ENCODE measurements at places on chromosomes 16 and 17.

GRCh38 chr17:42202159-42202558 lies 7.9 kb upstream of the GHDC start:
- no peak for DNase-seq

DNA sequence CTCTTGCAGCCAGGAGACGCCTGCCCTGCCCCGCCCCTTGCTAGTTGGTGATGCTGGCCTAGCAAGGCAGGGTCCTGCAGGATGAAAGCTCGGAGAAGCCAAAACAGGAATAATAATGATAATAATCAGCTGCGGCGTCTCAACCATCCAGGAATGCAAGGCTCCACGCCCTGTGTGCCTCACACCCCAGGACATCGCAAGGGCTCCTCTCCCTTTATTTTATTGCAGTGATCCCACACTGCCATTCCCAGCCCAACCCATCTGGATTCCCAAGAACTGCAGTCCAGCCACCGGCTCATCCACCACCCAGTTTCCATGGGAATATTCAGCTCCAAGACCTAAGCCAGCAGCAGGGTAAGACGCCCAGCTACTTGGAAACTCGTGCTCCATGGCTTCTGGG lies 21.0 kb upstream of the ZNF652 start:
- DNase-seq: no peak

DNA sequence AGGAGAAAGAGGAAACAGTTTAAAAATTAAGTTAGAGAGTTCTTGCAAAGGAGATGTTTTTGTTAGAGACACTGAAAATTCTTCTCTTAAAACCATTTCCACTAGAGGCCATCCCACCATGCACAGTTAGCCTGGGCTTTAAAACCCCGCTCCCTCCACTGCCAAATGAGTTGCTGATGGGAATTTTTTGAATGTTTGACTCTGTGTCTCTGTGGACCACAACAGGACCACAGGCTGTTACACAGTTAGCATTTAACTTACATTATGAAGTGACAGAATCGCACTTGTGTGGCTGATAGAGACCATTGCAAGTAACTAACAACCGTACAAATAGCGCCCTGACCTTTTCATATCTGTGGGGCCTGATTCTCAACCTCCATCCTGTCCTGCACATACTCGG lies 74.7 kb upstream of the TBX2 start:
- DNase-seq: no peak

- DNase-seq: no peak
Observed at GRCh38 chr16:31298958-31299357, 39.2 kb downstream of the ITGAM start.

DNA sequence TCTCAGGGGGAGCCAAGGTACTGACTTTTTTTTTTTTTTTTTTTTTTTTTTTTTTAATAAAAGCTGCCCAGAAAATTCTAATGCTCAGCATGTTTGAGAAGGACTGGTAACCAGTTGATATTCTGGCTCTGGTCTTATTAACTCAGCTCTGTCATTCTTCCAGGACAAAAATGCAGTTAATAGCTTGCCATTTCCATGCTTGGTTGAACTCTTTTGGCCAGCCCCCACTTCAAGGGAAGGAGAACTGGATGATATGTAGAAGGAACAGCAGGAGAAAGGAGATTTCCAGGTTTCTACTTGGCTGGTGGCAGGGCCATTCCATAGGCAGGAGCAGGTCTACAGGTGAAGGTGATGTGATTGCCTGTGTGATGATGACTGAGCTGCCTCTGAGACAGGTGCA lies 59.2 kb upstream of the TANC2 start:
- DNase-seq: no peak

GRCh38 chr16:57773019-57773418 lies 29.3 kb downstream of the KIFC3 start:
- DNase-seq: no peak

GRCh38 chr17:45958994-45959665 lies 39.9 kb upstream of the STH start:
- DNase-seq: no peak

GRCh38 chr17:1608676-1609075 lies 20.0 kb downstream of the SLC43A2 start:
- DNase-seq: no peak

- no peak for DNase-seq
Observed at GRCh38 chr16:51500306-51500705, 349.2 kb upstream of the SALL1 start.

GRCh38 chr17:27666831-27667560 lies 36.0 kb downstream of the LGALS9 start:
- no peak for DNase-seq

DNA sequence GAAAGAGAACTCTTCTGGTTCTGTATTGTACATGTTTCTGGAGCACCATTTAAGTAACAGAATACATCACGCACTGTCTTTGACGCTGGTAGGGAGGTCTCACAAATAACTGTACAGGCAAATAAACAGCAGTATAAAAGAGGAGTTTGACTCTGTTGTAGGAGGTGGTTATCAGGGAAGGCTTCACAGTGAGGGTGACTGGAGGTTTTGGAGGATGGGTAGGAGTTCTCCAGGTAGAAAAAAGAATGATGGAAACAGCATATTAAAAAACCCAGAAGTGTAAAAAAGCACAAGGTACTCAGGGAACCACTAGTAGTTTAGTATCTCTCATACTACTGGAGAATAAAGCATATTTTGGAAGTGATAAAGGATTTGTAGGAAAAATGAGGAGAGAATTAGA lies 2.7 kb upstream of the SLC6A2 start:
- DNase-seq: no peak

- no peak for DNase-seq
Observed at GRCh38 chr16:80723091-80723490, 81.3 kb downstream of the CDYL2 start.

DNA sequence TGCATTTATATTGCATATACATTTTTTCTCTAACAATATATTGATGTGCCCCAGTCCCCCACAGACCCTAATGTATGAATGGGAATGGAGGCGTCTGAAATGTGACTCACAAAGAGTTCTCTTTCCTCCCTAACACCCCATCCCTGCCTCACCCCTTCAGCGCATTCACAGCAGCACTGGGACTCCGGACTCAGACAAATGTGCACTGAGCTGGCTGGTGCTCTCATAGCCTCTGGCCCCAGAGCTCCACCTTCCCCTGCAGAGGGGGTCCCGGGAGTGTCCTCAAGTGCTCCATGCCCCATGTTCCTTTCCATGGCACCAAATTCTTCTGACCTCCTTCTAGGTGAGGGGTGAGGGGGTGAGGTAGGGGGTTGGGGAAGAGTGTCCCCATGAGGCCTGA lies 20.6 kb downstream of the NPTX1 start:
- DNase-seq: no peak

GRCh38 chr16:82037666-82038065 lies 2.6 kb downstream of the HSD17B2 start:
- no peak for DNase-seq

- no peak for DNase-seq
Observed at GRCh38 chr17:31078290-31078689, 16.5 kb upstream of the NF1 start.

DNA sequence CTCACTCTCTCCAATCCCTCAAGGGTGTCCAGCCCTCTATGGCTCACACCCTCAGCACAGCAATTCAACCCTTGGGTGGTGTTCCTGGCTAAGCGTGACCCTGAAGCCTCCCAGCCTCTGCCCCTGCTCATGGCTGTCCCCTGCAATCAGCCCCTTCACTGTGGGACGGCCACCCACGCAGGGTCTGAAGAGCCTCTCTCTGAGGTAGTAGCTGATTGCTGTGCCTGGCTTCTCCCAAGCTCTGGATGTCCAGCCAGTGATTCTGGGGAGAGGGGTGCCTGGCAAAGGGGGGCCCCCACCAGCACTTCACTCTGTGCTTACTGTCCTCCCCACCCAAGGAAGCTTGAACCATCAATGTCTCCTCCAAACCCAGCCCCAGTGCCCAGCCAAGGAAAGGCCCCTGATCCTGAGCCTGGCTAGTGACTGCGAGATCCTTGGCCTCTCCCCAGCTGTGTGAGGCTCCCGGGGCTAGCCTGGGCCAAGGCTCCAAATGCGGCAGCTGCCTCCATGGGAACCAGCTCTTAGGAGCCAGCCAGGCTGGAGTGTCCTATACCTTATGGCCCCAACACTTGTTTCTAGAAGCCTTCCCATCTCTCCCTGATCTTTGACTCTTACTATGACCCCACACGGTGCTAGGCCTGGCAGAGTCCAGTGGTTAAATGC lies 9.9 kb downstream of the MTSS2 start:
- no peak for DNase-seq

DNA sequence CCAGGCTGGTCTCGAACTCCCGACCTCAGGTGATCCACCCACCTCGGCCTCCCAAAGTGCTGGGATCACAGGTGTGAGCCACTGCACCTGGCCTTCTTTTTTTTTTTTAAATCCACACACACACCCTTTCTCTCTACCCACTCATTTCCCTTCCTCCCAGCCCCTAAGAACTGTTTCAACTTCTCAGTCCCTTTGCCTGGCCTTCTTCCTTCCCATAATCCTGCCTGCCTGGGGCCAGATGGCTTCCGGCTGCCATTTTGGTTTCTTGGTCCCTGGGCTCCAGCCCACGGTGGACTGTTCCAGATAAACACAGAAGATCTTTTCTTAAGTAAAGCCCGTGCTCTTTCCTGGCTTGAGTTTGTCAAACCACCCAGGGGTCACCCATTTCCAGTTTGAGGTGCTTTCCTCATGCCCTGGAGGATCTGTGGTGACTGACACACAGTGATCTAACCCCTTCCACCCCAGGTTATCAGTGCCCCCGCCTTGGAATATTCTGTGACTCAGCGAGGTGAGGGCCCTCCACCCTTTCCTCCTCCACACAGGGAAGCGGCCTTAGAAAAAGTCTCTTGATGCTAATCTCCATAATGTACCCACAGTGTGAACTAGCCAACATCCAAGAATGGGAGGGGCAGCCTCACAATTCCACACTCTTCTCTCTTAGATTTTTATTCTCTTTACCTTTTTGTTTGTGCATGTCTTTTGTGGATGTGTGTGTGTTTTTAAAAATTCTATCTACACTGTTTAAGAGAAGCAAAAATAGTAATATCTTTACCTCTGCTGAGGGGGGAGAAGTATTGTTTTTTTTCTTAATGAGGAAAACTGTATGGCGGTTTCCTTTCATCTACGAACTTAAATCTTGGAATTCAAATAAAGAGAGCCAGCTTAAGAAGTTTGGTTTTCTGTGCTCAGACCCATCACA lies 60.0 kb downstream of the CRISPLD2 start:
- DNase-seq: no peak

DNA sequence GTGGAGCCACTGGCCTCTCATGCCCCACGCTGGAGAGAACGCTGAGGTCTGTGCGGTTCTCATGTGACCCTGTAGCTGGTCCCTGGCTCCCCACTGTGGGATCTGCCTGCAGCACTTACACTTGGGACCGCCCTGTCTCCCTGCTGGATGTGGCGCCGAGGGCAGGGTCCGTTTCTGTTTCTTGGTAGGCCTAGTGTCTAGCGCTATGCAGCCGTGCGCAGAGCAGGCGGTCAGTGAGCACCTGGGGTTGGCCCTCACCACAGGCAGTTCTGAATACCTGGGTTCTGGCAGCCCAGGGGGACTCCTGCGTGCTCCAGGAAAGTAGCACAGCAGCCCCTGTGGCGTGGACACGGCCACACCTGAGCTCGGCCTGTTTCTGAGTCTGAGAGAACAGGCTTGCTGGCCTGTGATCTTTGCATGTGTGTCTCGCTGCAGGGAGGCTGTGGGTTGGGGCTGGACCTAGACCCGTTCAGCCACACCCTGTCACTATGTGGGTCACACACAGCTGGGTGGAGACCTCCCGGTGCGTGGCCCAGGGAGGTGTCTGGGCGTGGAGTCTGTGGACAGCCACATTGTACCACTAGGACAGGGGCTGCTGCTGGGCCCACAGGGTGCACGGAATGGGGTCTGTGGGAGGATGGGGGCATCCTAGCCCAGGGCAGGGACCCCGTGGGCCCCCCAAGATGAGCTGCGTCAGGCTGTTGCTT lies 2.8 kb downstream of the CAPN15 start:
- DNase-seq: no peak

DNA sequence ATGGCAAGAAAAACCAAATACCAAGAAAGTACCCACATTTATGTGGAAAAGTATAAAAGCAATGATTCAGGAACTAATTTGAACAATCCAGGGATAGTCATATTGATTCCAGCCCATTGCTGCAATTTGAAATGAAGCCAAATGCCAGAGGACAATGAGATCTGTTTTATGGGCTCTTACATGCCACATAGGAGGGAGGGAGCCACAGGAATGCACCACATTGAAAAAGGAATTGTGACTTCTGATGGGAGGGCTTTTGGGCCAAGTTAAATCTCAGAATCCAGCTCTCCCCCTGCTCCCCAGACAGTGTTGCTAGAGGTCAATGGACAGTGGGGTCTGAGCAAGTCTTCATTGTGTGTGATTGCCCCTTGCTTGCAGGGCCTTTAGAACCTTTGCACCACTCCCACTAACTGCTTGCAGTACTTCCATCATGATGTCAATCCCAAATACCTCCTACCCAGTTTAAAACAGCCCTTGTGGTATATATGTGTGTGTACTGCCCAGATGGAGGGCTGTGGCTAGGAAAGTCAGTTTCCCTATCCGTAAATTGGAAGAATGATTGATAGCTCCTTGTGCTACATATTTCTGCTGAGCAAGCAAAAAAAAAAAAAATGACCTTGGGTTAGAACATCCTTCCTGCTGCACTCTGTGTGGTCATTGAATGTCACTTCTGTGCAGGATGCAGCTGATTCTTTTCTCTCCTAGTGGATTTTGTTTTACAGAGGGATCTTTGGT lies 406.8 kb downstream of the UTP18 start:
- DNase-seq: no peak

GRCh38 chr16:30838876-30839471 lies 52.0 kb upstream of the ZNF629 start:
- DNase-seq: no peak

- DNase-seq: no peak
Observed at GRCh38 chr17:7041607-7042500, 2.0 kb downstream of the SLC16A11 start.

DNA sequence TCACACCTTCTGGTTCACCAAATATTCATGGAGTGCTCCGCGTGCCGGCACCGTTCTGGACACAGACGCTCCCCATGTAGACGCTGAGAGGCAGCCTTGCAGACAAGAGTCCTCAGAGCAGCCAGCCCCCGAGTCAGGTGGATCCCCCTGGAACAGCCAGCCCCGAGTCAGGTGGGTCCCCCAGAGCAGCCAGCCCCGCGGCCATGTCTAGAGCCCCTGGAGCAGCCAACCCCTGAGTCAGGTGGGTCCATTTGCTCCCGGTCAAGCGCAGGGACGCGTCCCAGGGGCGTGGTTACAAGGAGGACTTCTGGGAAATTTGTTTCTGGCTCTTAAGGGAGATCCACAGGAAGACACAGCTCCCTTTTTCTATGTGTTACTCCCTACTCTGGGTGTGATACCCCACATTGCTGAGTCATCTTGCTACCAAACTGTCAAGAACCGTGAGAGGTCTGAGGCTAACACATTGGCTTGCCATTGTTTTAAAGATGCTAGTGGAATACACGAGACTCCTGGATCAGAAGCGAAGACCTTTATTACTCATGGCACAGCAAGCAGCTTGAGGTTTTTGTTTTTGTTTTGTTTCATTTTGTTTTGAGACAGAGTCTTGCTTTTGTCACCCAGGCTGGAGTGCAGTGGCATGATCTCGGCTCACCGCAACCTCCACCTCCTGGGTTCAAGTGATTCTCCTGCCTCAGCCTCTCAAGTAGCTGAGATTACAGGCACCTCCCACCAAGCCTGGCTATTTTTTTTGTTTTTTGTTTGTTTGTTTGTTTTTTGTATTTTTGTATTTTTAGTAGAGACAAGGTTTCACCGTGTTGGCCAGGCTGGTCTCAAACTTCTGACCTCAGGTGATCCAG lies 43.3 kb upstream of the CBFA2T3 start:
- DNase-seq: no peak

- no peak for DNase-seq
Observed at GRCh38 chr17:50162466-50163254, 3.1 kb upstream of the SGCA start.

GRCh38 chr17:9666461-9667050 lies 21.2 kb downstream of the USP43 start:
- no peak for DNase-seq
